Activated CD8-positive, alpha-beta memory T cell treated with anti-CD3 and anti-CD28 coated beads, Interleukin-2, amount 50 U/mL, for 48 hours (primary cell): ENCODE measurements at places on chromosomes 16 and 17.

DNA sequence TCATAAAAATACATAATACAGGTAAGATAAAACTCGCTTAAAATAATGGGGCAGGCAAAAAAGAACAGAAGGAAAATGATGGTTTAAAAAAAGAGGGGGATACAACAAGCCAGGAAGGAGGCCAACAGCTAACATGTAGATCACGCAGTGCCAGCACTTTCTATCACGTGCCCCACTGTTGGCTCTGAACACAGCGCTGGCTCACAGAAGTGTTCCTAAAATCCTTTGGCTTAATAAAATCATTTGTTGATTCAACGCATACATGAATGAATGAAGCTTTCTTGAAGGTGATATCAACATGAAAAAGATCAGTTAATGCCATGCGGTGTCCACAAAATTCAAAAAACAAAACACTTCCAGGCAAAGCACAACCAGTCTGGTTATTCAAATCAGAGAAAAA is 8.5 kb downstream of the ITGAE start:
- no peak for DNase-seq

- no peak for DNase-seq
Observed at GRCh38 chr16:57470711-57471110, 8.2 kb downstream of the POLR2C start.

- no peak for DNase-seq
Observed at GRCh38 chr17:69323806-69324205, 3.1 kb downstream of the ABCA5 start.

GRCh38 chr16:71843572-71843971 is 2.2 kb upstream of the ATXN1L start:
- no peak for DNase-seq

DNA sequence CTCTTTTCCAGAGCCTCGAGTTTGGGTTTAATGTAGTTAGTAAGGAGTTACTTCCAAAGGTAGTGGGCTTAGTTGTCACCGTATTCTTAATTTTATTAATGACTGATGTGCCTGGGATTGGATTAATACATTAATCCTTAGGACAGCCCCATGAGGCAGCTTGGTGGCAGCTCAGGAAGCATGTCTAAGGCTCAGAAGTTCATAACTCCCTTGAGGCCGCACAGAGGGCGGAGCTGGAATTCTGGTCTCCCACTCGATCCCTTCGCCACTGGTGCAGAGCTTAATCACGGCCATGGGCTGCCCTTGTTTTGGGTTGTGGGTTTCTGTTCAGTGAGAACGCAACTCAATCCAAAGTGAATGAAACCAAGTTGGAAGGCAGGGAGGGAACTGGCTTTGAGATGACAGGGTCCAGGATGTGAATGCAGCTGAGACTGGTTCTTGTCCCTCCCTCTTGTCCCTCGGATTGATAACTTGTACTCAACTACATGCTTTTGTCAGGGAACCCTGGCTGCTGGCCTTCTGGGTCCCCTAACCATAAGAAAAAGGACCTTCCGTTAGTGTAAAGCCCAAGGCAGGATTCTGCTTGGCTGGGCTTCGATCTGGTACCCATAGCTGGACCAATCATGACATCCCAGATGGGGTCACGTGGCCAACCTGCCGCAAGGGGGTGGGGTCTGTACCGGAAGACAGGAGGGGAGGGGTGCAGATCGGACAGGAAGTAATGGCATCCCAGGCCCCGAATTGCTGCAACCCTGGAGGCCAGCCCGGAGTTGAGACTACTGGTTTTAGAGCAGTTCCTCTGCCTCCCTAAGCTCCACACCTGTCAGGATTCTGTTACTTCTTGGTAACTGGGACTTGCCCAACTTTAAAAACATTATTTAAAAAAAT is 45.4 kb downstream of the SNX20 start:
- DNase-seq: no peak

DNA sequence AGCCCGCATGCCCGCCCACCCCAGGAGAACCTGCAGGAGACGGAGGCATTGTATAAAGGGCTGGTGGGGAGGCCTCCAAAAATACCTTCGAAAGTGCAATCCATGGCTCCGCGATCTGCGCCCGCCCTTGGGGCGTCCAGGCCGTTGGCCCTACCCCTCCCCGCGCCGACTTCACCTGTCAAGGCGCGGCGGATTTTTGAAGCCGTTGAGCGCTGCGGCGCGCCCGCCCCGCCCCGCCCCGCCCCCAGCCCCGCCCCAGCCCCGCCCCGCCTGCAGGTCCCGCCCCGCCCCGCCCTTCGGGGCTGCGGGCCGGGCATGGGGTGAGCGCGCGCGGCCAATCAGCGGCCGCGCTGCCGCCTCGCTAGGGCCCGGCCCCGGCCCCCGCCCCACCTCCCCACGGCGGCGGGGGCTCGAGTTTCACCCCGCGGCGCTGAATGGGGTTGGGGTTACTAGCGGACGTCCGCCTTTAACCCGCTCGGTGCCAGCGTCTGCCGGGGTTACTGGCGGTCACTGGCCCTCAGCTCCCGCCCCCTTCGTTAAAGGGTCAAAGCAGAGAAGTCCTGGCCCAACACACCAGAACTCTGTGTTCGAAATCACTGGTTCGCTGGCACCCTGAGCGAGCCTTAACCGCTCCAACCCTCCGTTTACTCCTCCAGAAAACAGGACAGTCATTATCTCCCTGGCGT is 13.2 kb downstream of the SREBF1 start:
- peak; percentile 88 for DNase-seq

DNA sequence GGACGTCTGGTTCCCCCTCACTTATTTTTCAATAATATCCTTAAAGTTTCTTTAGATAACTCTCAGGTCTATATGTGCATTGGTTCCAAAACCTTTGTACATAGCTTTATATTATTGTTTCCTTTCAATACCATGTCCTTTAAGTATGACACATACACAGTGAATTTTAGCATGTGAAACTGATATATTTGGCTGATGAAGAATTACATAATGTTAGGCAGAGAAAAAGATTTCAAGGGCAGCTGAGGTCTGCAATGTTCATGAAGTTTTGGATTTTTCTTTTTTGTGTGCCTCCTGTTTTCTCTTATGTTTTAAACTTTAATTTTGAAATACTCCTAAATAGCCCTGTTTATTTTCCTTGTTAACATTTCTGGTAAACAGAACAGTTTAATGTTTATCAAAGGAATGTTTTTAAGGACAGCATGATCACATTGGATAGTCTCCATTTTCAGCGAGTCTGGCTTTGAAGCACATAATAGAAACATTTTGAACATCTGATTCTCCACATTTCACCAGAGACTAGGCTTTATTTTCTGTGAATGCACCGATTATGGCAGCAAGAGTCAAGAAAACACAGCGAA is 32.9 kb upstream of the FBXO47 start:
- DNase-seq: no peak

DNA sequence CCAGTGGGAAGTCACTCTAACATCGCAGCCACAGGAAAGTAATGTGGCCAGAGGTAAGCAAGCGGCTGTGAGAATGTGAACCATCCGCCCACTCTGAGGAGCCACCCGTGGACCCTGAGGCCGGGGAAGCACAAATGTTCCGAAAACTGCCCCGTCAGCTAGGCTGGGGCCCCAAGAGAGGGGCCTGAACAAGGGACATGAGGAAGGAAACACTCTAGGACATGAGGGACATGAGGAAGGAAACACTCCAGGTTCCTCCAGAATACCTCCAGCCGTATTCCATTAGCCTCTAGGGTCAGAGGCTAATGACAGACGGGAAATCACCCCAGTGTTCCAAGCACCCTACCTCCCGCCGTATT is 317 bp downstream of the TEFM start:
- DNase-seq: peak; percentile 70

DNA sequence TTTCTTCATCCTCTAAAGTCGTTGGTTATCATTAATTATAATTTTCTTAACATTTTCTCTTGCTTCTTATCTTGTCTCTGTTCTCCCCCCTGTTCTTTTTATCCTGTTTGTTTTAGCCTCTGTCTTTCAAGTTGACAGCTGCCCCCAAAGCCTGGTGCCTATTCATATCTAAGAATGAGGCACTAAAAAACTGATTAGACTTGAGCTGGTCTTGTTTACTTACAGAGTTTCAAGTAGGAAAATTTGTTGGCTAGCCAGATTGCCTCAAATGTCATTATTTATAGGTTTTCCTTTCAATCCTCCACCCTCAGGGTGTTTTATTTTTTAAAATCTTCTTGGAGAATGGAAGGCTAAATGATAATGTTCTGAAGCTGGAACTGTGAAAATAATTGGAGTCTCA is 236.0 kb downstream of the UTP18 start:
- no peak for DNase-seq

DNA sequence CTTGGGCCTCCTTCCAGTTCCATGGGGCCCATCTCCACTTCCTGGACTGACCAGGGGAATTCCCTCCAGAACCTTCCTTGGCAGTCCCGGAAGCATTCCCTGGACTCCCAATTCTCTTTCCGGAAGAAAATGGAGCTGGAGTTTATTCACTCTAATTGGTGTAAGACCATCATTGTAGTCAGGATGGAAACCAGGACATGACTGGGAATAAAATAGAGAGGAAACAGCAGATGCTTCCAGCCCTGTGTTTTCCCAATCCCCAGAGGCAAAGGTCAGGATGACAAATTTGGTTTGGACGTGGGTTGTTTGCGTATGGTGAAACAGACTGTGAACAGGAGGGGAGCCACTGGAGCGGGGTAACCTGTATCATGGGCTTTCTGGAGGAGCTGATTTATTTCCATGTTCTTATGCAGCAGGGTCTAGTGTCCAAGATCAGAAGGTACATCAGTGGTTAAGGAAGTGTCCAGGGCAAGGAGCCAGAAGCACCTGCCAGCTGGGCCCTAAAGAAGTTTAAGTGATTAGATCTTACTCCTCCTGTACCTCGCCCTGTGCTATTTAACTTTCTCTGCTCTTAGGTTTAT is 8.5 kb upstream of the LONP2 start:
- DNase-seq: no peak

DNA sequence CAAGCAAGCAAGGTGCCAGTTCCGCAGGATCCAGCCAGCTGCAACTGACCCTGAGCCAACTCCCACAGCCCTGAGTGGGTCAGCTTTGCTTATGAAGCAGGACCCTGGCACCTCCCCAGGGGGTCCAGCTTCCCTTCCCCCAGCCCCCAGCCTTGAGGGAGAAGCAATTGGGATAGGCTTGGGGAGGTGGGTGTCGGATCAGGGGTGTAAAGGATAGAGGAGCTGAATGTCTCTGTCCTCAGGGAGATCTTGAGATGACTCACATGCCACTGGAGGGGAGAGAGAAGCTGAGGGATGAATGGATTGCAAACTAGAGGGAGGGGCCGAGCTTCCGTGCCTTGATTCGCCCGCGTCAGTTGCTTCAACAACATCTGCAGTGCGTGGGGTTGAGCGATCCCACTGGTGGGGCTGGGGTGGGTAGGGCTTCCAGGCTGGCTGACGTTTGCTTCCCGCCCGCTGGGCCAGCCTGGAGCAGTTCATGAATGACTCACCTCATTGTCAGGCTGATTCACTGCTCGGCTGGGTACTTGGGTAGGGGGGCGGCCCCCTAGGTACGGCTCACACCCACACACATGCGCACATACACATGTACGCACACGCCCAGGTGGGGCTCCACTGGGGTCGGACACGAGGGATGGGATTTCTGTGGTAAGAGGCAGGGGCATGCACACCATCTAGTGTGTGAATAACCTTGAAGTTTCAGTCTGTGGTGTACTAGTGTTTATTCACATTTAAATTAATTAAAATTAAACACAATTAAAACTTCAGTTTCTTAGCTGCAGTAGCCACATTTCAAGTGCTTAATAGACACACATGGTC is 3.6 kb upstream of the HROB start:
- peak; percentile 83 for DNase-seq

DNA sequence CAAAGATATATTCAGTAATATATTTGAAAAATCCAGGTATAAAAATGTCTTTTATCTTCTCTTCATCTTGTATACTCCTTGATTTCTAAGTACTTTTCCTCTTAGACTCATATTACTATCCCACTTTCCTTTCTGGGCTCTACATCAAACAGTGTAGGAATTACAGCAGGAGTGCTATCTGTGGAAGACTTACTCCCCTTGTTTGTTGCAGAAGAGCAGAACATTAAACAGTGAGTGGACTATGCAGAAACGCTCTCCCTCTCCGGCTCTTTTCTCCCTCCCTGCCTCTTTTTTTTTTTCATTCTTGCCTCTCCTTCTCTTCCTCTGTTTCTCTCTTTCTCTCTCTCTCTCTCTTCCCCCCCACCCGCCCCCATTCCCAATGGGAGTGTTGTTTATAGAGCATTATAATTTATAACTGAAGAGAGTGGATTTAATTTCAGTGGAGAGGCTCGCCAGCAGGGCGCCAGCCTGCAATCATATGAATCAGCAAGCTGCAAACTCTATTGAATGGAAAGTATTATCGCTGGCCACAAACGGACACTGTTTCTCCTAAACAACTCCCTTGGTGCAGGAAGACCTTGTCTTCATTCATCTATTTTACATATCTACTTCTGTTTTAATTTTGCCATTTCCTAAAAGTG is 242.3 kb upstream of the TBX2 start:
- no peak for DNase-seq

- no peak for DNase-seq
Observed at GRCh38 chr17:40068129-40068581, 5.4 kb downstream of the THRA start.

DNA sequence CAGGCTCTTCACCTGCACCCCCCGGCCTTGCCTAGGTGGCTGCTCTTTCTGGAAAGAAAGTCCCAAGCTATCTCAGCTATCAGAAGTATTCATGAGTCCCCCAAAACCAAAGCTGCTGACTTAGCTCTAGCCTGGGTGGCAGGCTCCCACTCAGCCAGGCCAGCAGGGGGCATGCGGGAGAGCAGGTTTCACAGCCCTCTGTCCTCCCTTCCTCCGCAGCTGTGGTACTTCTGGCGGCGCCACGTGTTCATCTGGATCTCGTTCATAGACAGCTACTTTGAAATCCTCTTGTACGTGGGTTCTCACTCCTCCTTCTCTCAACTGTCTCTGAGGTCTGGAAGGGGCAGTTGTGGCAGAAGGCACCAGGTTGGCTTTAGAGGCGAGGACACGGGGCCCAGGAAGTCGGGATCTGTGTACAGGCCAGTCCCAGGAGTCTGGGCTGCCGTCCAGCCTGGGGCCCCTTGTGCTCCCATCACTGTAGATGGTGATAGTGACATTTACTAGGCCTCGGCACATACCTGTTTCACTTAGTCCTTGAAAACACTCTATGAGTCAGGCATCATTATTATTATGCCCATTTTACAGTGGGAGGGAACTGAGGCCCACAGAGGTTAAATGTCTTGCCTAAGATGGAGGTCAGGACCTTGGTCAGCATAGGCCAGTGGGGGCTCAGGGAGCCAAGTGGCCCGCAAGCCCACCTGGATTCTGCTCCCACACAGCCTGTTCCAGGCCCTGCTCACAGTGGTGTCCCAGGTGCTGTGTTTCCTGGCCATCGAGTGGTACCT is 12.9 kb downstream of the TRPV2 start:
- DNase-seq: peak; percentile 79

GRCh38 chr17:64216000-64216337 is 47.1 kb downstream of the TEX2 start:
- no peak for DNase-seq

- DNase-seq: no peak
Observed at GRCh38 chr16:12876778-12877177, 24.6 kb upstream of the SHISA9 start.

GRCh38 chr16:79182616-79183015 is 417.9 kb downstream of the MAF start:
- no peak for DNase-seq

- DNase-seq: peak; percentile 48
Observed at GRCh38 chr17:50352072-50352692, 6.3 kb downstream of the XYLT2 start.

- DNase-seq: no peak
Observed at GRCh38 chr17:27207073-27207513, 86.8 kb upstream of the WSB1 start.

- no peak for DNase-seq
Observed at GRCh38 chr17:4136373-4136772, 6.5 kb downstream of the ZZEF1 start.

GRCh38 chr16:58792188-58792587 is 58.1 kb upstream of the GOT2 start:
- no peak for DNase-seq

- DNase-seq: no peak
Observed at GRCh38 chr17:76973040-76973439, 104.8 kb downstream of the MGAT5B start.
